ENCODE measurements at places on chromosomes 5 and 9.
A peak's percentile ranks its signal among the peaks of the same experiment; 100 is the strongest.

- DNase-seq, result no peak
Observed at GRCh38 chr5:92777421-92777820, 803.6 kb downstream of the NR2F1-AS1 start.

- DNase-seq, result no peak
Observed at GRCh38 chr9:127751269-127752054, 16.4 kb upstream of the TOR2A start.

- DNase-seq, result no peak
Observed at GRCh38 chr5:2801577-2802525, 50.4 kb upstream of the IRX2 start.

GRCh38 chr9:128062846-128063831 is 4.0 kb downstream of the NAIF1 start:
- no peak for DNase-seq

GRCh38 chr5:150339841-150340240 is 17.7 kb upstream of the TCOF1 start:
- no peak for DNase-seq

DNA sequence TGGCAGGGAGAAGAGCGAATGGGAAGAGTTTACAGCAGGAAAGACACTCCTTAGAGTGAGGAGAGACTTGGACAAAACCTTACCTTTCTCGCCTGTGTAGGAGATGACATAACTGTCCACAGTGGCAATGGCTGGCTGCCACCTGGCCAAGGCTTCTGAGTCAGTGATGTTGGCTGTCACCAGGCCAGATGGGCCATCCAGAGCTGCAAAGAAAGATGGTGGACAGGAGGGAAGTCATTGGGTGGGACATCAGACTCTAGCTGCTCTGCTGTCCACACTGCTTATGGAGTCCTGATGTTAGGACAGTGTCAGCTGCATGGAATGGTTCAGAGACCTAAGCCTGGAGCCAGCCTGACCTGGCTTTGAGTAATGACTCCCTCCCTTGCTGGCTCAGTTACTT is 79.8 kb downstream of the TNC start:
- no peak for DNase-seq

- DNase-seq, result no peak
Observed at GRCh38 chr5:179618923-179619554, 4.4 kb downstream of the HNRNPH1 start.

DNA sequence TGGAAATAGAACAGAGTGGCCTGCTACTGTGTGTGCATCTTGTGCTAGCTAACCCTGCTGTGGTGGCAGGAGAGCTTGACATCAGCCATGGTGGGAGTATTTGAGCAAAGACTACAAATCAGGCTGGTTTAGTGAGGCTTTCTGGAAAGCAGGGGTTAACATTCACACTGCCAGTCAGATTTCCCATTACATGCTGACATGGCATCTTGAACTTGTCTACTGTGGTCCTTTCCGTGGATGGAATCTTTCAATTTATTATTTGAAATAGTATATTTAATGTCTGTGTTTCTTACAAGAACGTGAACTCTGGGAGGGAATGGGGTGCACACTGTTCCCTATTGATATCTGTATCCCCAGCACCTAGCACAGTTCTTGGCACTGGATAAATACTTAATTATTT is 60.8 kb downstream of the GCNT4 start:
- no peak for DNase-seq

DNA sequence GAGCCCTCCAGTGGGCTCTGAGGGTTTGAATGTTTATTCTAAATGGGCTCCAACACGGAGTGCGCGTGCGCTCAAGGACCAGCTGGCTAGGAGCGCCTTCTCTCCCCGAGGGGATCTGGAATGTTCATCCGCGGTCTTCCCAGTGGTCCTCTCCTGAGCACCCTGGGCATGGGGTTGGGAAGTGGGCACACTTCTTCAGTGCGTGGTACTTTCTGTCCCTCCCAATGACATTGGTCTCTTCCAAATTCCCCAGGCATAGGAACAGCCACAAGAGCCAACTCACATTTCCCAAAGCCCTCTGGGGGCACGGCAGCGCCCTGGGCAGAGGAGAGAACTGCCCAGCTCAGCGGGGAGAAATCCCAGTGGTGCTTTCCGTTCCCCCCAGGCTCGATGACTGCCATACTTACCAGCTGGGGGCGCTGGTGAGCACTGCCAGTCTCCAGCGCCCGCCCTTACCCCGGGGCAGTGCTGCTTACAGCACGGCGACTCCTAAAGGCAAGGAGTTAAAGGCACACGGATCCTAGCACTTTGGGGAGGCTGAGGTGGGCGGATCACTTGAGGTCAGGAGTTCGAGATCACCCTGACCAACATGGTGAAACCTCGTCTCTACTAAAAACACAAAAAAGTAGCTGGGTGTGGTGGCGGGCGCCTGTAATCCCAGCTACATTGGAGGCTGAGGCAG is 29.9 kb upstream of the OBP2B start:
- DNase-seq, result peak; percentile 39

DNA sequence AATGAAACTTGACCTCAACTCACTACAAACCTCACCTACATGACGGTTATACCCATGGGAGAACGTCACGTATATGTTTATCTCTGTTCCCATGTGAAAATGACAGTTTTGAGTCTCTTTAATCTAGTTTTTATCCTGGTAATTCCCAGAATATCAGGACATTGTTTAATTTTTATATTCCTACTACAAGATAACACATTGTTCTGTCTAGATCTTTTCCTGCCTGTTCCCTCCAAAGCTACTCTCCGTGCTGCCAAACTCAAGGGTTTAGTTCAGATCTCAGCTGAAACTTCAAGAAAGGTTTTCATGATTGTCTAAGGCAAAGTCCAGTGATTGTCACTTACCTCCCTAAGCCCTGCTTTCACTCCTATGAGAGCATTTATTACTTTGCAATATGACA is 1159.4 kb upstream of the SEMA6A start:
- DNase-seq, result no peak

- DNase-seq, result no peak
Observed at GRCh38 chr9:126126807-126127206, 199.8 kb upstream of the MVB12B start.

DNA sequence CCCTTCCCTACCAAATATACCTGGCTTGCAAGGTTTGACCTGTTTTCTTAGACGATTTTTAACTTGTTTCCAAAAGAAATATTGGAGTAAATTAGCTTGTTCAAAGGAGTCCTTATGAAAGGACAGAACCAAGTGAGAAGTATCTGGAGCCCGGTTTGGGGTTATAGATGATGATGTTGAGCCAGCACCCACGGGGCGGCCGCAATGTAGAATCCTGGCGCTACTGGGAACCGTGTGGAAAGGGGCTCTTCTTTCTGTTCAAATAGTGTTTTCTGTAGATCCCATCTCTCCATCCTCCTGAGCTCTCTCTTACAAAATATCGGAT is 517 bp upstream of the EXOSC2 start:
- no peak for DNase-seq

DNA sequence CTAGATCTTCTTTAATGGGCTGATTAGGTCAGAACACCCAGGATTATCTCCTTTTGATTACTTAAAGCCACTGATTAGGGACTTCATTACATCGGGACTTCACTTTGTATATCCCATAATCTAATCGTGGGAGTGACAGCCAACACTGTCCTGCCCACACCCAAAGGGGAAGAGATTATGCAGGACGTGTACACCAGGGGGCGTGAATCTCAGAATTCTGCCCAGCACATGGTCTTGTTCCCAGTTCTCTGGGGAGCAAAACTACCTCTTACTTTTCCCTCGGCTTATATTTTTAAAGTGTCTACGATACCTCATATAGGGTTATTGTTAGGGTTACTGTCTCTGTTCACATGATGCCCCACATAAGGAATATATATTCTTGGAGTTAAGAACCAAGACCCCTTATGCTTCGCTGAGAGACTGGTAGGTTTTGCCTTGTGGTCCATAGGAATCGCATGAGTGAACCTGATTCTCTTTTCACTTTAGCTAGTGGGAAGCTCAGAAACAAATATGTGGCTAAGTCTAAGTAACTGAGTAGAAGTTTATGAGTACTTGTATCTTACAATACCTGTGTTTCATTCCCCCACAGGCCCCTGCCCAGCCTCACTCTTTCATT is 192.7 kb downstream of the GNA14 start:
- no peak for DNase-seq

- no peak for DNase-seq
Observed at GRCh38 chr5:90408571-90409317, 812 bp downstream of the CETN3 start.

- DNase-seq, result no peak
Observed at GRCh38 chr5:39131210-39132127, 57.3 kb upstream of the RICTOR start.

DNA sequence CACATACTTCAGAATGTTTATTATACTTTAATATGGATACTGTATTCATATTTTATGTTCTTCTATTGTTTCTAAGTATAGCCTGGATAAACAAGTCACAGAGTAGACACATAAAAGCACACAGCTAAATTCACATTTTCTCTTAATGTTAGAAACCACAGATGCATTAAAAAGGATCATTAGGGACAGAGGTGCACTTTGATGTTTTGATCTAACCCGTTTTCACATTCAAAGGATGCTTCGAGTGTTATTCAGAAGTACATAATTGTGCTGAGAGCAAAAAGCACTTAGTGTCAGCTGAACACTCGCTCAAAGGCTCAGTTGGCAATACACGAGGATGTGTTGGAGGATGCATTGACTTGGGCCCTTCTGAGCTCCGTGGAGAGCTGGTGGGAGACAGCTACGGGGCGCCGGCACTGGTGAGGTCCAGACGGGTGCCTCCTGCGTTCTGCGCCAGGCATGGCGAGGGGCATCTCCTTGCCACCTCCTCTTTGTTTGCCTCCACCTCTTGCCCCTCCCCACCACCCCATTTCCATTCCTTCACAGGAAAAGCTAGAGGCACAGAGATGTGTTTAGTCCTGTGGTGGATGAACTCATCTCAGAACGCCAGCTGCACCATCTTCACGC is 35.5 kb downstream of the MED10 start:
- DNase-seq, result no peak

- DNase-seq, result no peak
Observed at GRCh38 chr5:135426102-135427082, 20.8 kb downstream of the DCANP1 start.

- DNase-seq, result no peak
Observed at GRCh38 chr9:133787754-133788025, 49.5 kb upstream of the SARDH start.

DNA sequence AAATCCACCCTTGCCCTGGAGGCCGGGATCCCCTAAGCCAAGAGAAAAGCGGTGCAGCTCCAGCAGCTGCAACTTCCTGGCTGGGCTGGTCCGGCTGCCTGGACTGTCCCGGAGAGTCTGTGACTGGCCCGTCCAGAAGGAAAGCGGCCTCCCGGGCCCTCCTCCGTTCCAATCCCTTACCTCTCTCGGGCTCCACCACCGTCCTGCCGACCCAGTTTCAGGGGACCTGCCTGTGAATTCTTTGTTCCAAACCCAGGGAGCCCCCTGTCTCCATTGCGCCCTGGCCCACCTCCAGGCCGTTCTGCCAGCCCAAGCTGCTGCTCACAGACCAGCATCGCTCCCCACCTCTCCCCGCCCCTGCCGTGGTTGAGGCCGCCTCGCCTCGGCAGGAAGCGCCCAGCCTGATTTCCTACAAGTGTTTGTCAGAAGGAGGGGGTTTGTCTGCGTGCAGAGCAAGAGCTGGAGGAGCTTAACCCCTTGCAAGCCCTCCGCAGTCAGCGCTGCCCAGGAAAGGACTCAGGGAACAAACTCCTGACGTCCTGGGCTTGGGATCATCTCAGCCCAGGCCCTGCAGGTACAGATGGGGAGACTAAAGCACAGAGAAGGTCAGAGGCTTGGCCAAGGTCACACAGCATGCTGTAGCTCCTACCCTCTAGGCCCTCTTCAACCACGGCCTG is at the start of gene AKNA:
Gene AKNA, minus strand, starts transcription at position 303 of the 677 bp plus-strand sequence. CDS start 6,649 bp downstream, outside the sequence.
- DNase-seq, result peak; percentile 57

GRCh38 chr9:93174976-93175375 is 9.0 kb upstream of the WNK2 start:
- DNase-seq, result no peak

- DNase-seq, result no peak
Observed at GRCh38 chr9:78595200-78595945, 298.4 kb downstream of the PSAT1 start.

DNA sequence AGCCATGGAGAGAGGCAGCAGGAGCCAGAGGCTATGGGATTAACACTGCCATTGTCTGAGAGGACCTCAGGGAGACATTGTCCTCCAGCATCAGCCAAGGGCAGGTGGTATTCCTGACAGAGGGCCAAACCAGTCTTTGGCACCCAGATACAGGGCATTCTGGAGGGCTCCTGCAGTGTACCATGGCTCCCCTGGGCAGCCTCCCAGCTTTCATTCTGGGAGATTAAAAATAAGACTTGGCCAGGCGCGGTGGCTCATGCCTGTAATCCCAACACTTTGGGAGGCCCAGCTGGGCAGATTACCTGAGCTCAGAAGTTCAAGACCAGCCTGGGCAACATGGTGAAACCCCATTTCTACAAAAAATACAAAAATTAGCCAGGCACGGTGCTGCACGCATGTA is 4.2 kb downstream of the MTAP start:
- DNase-seq, result no peak

DNA sequence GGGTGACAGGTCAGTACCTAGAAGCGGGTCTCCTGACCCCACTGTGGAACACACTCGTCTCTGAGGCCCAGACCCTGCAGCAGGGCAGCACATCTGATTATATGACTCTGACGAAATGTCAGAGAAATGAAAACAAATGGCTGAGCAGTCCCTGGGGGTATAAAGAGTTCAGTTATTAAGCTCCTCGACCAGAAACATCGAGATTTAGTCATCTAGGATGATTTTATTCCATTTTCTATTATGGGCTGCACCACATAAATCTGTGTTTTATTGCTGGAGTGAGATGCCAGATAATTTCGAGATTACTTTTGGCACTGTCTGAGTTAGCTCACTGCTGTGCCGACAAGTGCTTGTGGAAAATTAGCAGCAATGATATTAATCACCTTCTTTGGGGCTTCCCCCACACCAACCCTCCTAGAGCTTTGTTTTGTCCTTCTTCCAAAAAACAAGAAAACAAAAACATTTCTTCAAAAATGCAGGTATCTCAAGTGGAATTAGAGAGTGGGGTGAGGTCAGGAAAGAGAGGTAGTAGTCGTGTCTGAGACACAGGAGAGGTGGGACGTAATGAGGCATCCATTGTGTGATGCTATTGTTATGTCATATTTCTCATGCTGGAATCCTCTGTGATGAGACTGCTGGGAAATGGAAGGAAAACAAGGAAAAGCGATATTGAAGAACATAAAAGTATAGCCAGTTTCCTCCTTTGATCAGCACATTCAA is 495.5 kb downstream of the DMAC1 start:
- no peak for DNase-seq

- no peak for DNase-seq
Observed at GRCh38 chr9:127535834-127536233, 76.2 kb upstream of the STXBP1 start.

DNA sequence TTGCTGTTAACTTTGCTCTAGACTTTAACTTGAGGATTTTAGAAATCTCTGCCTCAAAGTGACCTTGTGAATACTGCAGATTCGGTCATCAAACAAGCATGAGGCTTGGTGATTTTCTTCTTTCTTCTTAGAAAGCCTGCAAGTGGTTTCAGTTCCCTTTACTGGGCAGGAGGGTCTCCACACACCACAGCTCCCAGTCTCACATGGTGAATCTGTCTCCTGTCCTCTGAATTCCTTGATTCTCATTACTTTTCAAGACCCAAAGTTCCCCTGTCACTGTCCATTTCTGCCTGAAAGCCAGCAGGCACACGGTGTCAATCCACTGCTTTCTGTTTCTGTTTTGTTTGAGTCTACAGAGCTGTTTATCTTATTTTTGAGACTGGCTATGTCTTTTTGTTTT is 14.1 kb downstream of the HSPB3 start:
- no peak for DNase-seq

GRCh38 chr5:88389338-88390095 is 120.9 kb upstream of the TMEM161B start:
- no peak for DNase-seq

All from stimulated activated CD8-positive, alpha-beta memory T cell treated with anti-CD3 and anti-CD28 coated beads, Interleukin-15, amount 100 ng/mL, for 24 hours (primary cell).